Activated naive CD8-positive, alpha-beta T cell treated with anti-CD3 and anti-CD28 coated beads, Interleukin-2, amount 50 U/mL, for 16 hours (primary cell): ENCODE measurements at places on chromosomes 4 and X.

GRCh38 chr4:47624031-47624441 is 139.0 kb downstream of the ATP10D start:
- DNase-seq, result no peak

- no peak for DNase-seq
Observed at GRCh38 chrX:7574325-7574724, 268.6 kb upstream of the VCX start.

DNA sequence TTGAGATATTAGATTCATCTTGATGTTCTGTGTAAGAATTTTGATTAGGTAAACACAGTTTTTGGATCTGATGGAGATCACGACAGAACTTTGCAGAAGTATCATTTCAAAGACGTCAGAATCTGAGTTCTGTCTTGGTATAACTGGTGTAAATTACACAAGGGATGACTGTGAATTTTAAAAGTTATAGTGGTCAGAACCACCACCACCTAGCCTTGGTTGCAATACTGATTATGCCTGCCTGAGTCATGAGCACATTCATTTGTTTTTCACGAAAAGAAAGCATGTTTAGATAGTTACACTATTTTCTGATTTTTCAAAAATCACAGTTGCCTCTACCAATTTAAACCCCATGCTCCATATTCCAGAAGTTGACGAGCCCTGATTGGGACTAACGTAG is 54.8 kb downstream of the ZFX start:
- no peak for DNase-seq

DNA sequence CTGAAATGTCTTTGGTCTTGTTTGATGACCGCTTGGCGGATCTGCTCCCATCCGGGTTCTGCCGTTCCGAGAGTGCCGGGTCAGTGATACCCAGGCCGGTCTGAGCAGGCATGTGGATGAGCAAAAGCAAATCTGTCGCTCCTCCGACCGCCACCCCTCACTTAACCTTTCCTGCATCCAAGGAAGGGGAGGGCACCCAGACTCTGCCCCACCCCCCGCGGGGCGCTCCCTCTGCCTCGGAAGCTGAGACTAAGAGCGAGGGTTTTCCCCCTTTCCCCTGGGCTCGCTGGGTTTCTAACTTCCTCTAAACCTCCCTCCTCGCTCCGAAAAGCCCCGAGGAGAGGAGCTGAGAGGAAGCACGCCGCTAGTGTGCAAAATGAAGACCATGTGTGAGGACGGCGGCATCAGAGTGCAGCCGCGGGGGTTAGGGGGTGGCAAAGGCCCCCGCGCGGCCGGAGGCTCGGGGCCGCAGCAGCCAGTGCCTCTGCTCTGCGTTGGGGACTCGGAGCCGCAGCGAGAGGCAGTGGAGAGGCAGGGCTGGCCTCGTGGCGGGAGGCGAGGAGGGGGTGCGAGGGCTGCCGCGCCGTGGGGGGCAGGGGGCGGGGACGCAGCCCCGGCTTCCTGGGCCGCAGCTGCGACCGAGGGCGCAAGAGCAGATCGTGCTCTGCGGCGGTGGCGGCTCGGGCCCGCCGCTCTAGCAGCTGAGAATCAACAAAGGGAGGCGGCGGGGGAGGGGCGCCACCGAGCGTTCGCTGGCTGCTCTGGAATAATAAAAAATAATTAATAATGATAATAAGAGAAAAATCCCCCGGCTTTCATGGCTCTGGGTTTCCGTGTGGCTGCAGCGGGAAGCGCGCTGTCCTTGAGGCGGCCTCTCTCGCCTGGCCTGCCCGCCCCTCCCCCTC is 55.8 kb upstream of the BCOR start:
- DNase-seq, result no peak

GRCh38 chr4:19774690-19775256 is 476.9 kb upstream of the SLIT2 start:
- DNase-seq, result no peak

GRCh38 chrX:134933911-134934310 is 56.9 kb upstream of the SMIM10 start:
- DNase-seq, result no peak

- DNase-seq, result no peak
Observed at GRCh38 chrX:4932790-4933189, 1219.3 kb upstream of the PRKX start.

- DNase-seq, result no peak
Observed at GRCh38 chr4:54400802-54401201, 171.7 kb downstream of the PDGFRA start.

DNA sequence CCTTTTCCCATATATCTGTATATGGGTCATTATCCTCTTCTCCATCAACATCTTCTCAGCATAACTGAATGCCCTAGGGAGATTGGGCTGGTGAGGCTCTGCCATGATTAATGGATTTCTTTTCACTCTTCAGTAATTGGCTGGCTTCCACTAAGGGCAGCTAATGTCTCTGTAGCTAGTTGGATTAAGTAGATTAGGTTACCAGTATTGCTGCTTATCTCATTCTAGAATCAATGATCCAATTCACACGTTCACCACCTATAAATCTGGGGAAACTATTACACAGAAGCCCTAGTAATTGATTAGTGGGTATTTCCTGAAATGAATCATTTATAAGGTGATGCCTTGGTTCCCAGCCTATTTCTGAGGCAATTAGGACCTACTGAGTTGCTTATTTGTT is 94.8 kb downstream of the KDR start:
- DNase-seq, result no peak

- no peak for DNase-seq
Observed at GRCh38 chr4:71765821-71766383, 18.0 kb downstream of the GC start.

- DNase-seq, result no peak
Observed at GRCh38 chr4:165751882-165752281, 121.2 kb upstream of the TLL1 start.

- DNase-seq, result no peak
Observed at GRCh38 chrX:76026292-76026691, 146.6 kb upstream of the PBDC1 start.
